Activated T-helper 1 cell treated with Interleukin-2 at 50 U/mL for 16 hours (primary cell): ENCODE measurements at places on chromosomes 1 and 21.

DNA sequence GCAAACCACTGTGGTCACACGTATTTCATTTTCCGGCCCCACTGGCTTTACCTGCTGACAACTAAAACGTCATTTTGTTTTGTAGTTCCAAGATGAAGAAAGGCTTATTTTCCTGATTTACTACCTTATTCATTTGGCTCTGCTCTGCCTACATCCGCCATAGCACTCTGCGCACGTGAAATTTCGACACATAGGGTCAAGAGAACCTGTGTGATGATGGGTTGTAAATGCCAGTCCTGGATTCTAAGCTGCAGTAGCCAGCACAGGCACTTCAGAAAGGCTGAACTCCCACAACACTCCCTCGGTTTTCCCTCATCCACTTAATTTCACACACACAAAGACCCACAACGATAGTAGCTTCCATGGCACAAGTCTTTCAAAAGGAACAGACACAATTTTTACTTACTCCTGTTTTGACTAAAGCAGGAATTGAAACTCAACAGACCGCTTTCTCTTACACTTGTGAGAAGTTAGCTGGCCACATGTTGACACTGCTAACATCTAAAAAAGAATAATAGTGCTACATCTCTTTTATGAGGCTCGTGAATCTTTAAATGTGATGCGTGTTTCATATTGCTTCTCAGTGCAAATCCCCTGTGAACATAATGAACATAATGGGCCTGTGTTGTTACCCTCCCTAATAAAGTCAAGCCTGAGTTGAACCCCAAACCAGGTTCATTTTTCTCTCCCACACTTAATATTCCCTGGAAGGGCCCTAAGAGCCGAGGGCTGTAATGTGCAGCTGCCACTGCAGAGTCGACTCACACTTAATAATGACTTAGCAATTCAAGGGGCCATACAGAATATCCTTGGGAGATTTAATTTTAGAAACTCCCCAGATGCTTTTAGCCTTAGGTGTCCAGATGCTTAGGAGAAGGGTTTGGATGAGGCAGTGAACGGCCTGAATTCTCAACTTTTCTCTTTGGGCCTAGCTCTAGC lies 1.5 kb upstream of the RUNX1 start:
- DNase-seq: no peak

DNA sequence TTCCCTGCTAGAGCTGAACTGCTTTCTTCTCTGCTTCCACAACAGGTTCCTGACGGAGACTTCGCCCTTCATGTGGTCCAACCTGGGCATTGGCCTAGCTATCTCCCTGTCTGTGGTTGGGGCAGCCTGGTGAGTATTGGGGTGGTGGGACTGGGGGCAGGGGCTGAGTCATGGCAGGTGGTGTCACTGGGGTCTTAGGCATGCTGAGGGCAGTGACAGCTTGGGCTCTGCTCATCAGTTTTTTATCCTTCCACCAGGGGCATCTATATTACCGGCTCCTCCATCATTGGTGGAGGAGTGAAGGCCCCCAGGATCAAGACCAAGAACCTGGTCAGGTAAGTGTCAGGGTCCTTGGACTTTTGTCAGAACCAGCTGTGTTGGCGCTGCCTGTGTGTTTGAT lies 1.3 kb downstream of the ATP6V0B start:
- DNase-seq: no peak

- no peak for DNase-seq
Observed at GRCh38 chr1:181141431-181141910, 53.0 kb downstream of the IER5 start.

- no peak for DNase-seq
Observed at GRCh38 chr1:47727051-47727696, 270.0 kb downstream of the TRABD2B start.

DNA sequence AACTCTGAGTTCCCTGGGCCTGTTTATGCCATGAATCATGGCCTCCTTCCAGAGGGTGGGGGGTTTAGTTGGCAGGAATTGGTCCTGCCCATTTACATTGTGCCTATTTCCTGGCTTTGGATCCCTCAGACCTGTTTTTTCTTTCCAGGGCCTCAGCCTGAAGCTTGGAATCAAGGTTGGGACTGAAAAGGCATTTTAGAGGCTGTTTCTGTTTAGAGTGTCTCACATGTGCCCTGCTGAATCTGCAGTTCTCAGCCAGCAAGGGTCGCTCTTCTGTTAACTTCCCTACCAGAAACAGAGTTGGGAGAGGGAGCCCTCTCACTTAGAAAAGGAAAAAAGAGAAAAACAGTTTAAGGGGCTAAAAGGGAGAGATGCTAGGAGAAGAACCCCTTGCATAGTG lies 191.1 kb downstream of the PTPRC start:
- no peak for DNase-seq
